Fibroblast of skin of left quadriceps (primary cell): ENCODE measurements at places on chromosomes 1 and 21.

DNA sequence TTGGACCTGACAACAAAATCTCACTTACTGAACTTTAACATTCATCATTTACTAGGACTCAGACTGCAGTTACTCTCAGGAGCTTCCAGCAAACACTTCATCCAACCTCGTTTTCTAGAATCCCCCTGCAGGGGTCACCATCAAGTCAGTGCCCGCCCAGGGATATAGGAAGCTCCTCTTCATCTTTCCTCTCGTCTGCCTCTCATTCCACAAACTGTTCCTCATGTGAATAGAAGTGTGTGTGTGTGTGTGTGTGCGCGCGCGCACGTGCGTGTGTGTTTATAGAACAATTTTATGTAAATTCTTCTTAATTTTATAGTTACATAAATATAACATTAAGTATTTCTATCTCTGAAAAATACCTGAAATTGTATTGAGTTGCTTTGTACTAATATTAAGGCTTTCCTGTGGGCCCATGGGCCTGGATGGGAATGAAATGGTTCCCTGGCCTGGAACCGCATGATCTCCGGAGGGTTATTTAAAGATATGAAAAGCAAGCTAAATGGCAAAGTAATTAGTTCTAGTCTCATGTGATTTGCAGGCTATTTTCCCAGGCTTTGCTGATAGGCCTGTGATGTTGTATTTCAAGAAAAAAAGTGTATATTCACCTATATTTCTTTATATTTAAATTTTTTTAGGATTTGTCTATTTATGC, 21.7 kb upstream of the ABCD3 start:
- DNase-seq, result no peak

- no peak for DNase-seq
Measured at GRCh38 chr1:169044971-169045370, 61.5 kb upstream of the ATP1B1 start.

DNA sequence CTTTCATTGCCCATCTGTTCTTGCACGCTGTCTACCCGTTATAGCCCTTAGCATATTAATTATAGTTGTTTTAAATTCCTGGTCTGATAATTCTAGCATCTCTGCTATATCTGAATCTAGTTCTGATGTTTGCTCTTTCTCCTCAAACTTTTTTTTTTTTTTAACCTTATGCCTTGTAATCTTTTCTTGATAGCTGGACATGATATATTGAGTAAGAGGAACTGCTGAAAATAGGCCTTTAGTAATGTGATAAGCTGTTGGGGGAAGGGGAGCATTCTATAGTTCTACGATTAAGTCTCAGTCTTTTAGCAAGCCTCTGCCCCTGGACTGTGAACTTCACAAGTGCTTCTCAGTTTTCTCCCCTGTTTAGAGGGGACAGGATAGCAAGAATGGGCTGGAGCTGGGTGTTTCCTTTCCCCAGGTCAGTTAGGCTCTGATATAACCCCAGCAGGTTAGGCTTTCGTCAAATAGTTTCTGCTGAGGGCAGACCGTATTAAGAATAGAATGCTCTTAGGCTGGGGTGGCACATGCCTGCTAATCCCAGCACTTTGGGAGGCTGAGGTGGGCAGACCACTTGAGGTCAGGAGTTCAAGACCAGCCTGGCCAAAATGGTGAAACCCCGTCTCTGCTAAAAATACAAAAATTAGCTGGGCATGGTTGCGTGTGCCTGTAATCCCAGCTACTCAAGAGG, 62.2 kb downstream of the ZFYVE9 start:
- DNase-seq, result no peak

DNA sequence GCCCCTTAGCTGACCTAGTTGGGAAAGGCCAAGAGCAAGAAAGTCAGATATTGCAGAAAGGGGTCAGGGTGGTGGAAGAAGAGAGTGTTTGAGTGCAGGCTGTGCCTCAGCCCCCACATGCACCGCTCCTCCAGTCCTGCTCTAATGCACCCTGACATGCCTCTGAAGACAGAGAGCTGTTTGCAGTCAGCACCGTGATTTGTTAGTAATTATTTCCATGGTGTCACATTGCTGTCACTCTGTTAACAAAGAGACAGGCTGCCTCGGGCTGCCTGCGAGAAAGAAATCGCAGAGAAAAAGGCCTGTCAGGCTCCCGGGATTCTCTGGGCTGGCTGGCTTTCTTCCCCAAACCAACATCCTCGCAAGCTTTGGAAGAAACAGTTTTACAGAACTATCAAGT, 58.3 kb downstream of the ERI3 start:
- DNase-seq, result no peak

DNA sequence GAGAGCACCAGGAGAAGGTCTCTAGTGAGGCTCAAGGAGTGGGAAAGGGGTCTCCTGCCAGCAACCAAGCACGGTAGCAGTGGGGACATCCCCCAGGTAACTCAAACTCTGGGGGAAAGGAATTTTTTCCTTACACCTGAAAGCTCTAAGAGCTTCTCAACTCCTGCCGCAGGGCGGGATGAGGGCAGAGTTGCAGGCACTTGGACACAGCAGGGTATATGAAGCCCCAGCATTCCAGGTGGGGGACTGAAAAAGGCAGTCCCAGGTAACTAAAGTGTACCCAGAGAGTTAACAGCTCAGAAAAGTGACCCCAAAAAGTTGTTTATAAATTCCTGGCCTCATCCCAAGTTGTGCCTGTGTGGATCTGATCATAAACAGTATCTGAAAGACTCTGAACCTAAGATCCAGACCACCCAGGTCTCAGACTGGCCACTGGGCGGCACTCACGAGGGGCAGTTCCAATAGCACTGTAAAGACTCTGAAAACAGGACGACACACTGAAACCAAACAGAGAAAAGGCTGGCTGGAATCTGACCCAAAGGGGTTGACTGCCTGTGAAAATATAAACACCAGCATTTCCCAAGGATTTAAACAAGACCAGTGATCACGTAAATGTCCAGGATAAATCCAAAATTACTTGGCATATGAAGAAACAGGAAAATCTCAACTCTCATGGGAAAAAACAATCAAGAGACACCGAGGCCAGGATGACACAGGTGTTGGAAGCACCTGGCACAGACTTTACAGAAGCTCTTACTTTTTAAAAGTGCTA, 47.5 kb downstream of the HSF2BP start:
- DNase-seq, result no peak

GRCh38 chr1:64745181-64745985, 508 bp downstream of the RAVER2 start:
- DNase-seq, result no peak

DNA sequence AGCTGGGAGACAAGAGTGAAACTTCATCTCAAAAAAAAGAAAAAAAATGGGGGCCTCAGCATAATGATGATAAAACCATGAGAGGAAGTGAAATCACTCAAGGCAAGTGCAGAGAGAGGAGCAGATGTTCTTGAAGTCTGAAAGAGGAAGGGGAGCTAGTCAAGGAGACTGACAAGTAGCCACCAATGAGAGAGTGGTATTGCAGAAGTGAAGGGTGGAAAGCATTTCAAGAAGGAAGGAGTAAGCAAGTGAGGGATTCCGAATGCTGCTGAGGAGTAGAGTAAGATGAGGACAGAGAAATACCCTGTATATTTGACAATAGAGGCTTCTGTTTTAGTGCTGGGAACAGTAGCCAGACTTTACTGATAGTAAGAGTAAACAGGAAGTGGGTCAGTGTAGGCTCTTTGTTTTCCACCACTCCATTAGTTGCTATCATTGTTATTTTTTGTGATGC, 2.9 kb downstream of the TATDN3 start:
- no peak for DNase-seq

DNA sequence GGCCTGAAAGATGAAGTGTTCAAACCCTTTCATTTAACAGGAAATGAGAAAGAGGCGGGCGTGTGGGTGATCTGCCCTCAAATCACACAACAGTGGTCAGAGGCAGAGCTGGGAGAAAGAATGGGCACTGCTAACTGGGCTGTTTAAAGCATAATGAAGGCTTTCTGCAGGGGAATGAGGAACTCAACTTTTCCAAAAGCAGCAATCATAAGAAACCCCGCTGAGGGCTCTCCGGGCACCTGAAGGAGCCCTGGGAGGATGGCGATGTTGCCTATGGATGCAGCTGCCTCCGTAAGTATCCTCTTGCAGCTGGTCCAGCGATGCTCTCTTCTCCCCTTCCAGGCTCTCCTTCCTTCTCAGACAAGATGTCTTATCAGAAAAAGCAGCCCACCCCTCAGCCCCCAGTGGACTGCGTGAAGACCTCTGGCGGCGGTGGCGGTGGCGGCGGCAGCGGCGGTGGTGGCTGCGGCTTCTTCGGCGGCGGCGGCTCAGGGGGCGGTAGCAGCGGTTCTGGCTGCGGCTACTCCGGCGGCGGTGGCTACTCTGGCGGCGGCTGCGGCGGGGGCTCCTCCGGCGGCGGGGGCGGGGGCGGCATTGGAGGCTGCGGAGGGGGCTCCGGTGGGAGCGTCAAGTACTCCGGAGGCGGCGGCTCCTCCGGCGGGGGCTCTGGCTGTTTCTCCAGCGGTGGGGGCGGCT, 1.2 kb downstream of the LORICRIN start:
- DNase-seq, result no peak

DNA sequence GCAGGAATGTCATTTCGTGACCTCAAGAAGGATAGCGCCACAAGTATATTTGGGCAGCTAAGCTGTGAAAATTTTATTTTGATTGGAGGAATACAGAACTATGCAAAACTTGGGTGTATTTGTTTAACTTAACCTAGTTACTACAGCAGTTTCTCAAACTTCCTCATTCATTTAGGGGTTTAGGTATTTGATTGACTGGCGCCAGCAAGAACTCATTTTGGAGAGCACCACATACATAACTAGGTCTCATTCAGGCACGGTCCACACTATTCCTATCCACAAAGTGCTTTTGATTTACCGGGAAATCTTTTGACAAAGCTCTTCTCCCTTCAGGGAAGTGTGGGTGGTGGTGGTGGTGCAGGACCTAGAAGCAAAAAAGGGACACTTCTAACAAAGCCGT, 155.1 kb upstream of the NRIP1 start:
- DNase-seq, result no peak

GRCh38 chr1:14842361-14842760, 243.9 kb downstream of the KAZN start:
- peak; percentile 21 for DNase-seq

DNA sequence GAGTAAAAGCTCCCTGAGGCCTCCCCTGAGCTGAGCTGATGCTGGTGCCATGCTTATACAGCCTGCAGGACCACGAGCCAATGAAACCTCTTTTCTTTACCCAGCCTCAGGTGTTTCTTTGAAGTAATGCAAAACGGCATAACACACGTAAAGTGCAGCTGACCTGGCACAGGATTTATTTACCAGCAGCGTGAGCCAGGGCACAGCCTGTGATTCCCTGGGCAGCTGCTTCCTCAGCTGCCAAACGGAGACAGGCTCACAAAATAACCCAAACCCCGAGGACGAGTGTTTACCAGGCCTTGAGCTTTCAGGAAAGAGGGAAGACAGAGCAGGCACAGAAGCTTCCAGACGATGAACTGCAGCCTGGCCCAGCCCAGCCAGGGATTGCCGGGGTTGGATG, 120.6 kb upstream of the ARHGEF16 start:
- no peak for DNase-seq

DNA sequence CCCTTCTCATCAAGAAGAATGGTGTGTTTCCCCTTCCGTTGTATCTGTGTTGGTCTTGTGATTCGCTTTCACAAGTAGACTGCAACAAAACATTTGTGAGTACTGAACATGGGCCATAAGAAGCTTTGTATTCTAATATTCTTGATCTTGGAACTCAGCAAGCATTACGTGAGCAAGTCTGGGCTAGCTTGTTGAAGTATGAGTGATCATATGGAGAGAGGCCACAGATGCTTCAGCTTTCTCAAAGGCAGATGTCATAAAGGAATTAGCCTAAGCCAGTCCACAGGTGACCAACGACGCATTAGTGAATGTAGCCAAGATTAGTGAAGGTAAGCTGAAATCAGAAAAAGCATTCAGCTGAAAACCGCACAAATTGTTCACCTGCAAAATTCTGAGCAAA, 609.6 kb upstream of the NEGR1 start:
- no peak for DNase-seq

- peak; percentile 56 for DNase-seq
Measured at GRCh38 chr1:232793944-232794343, 11.3 kb upstream of the MAP10 start.

DNA sequence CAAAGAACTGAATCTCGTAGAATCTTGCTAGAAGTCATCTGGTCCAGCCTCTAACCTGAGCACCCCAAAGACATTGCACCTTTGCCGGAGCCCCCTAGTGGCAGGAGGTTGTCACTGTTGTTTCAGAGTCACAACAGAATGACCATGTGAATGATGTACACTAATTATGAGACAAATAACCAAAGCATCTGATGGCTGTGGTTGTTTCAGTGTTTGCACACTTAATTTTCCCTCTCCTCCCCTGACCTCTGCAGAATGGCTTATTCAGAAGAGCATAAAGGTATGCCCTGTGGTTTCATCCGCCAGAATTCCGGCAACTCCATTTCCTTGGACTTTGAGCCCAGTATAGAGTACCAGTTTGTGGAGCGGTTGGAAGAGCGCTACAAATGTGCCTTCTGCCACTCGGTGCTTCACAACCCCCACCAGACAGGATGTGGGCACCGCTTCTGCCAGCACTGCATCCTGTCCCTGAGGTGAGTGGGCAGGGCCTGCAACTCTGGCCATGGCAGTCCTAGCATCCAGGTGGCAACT, 26.4 kb downstream of the TRAF5 start:
- no peak for DNase-seq

- DNase-seq, result no peak
Measured at GRCh38 chr1:51600965-51601364, 15.9 kb upstream of the OSBPL9 start.

- no peak for DNase-seq
Measured at GRCh38 chr1:39711966-39712340, 20.7 kb upstream of the HPCAL4 start.

- no peak for DNase-seq
Measured at GRCh38 chr1:59295618-59296017, 1.3 kb upstream of the FGGY start.

GRCh38 chr1:146051452-146051851, 29.9 kb upstream of the HJV start:
- DNase-seq, result no peak

GRCh38 chr1:56578963-56579875, at the start of gene PLPP3:
TSS of gene PLPP3 (minus strand) at chr1:56579563. CDS start at chr1:56579016, 547 bp downstream.
- DNase-seq, result peak; percentile 98

- DNase-seq, result no peak
Measured at GRCh38 chr21:36461277-36461917, 18.5 kb downstream of the CLDN14 start.

GRCh38 chr1:223010582-223011504, 132.2 kb downstream of the TLR5 start:
- DNase-seq, result no peak

- DNase-seq, result no peak
Measured at GRCh38 chr1:222697203-222697602, 15.1 kb downstream of the AIDA start.

- no peak for DNase-seq
Measured at GRCh38 chr1:6198646-6199297, 623 bp downstream of the RPL22 start.

DNA sequence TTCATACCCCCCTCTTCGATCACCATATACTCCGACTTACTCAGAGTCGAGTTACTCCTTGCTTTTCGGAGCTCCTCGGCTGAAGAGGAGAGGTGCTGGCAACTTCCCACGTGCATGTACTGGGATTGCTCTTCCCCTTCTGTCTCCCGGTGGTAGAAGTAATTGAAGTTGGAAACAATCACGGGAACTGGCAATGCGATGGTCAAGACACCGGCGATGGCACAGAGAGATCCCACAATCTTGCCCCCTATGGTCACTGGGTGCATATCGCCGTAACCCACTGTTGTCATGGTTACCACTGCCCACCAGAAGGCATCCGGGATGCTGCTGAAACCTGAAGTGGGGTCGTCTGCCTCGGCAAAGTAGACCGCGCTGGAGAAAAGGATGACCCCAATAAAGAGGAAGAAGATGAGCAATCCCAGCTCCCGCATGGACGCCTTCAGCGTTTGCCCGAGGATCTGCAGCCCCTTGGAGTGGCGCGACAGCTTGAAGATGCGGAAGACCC, 1.5 kb downstream of the KCNA3 start:
- no peak for DNase-seq
